ENCODE measurements at places on chromosomes 7 and 10.

DNA sequence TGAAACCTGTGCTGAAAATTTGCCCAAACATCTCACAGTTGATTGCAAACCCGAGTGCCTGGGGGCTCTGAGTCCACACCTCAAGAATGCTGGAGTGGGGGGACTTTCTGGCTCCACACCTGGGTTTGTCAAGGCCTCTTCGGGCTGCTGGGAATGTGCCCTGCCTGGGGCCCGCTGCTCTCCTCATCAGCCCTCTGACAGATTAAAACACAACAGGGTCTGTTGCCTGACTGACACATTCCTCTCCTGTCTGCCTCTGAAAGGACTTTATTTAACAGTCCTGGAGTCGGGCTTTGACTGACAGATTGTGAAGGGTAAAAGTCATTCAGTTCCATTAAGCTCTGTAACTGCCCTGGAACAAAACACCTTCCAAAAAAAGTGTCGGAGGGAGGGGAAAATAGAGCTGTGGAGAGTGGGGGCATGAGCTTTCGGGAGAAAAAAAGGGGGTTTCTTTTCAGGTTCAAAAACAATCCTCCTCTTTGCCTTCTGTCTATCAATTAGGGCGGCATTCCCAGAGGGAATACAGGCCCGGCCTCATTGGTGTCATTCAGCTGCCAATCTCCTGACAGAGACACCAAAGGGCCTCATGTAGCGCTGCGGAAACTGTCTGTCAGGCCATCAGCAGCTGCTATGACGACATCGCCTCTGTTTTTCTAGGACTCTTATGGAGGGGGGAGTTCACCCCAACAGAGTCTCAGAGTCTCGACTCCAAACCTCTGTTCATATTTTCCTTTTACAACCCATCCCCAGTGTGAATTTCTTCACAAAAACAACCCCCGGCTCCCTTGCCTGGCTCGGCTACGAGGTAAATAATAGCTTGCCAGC lies 398.8 kb upstream of the NFE2L3 start:
- no peak for DNase-seq

DNA sequence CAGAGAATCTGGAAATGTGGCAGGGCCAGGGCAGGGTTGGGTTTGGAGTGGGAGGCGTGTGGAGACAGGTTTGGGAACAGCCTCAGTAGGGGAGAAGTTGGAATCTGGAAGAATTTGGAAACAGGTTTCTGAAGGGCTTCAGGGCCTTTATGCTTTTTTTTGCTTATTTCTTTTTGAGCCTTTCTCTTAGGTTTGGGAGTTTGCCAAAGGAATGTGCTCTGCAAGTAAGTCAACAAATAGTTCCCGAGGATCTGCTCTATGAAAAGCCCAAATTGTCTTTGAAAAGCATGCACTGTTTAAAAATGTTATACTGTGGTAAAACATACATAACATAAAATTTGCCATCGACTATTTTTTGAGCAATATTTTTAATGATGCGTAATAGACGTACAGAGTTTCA lies 86.7 kb upstream of the ADRB1 start:
- no peak for DNase-seq

DNA sequence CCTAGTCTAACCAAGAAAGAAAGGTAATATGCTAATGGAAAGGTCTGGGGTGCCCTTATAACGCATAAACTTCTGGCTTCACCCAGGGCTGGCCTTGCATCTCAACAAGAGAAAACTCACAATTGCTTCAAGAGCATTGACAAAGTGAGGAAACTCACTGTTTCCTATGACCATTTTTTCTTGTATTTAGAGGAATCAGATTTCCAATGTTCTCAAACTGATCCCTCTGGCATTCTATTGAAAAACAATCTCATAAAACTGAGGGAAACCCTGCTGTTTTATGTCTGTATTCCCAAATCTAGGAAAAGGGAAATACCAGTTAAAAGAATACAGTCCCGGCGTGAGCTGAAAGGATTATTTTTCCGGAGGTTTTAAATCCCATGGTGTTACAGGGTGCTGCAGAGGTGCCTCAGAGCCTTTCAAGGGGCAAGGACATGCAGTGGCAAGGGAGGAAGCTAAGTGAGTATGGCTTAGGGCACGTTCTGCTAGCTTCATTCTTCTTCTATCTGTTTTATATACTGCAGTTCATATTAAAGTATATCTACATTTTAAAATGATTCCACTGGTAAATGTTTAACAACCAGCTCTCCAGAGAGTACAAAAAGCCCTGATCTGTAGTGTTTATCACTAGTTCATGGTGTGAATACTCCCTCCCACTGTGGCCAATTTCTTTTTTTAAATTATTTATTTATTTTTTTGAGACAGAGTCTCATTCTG lies 68.7 kb downstream of the CAV1 start:
- DNase-seq: no peak

GRCh38 chr10:5443429-5443828 lies 31.1 kb downstream of the NET1 start:
- DNase-seq: no peak

- no peak for DNase-seq
These were observed 366.3 kb upstream of the CHRM2 start for GRCh38 chr7:136502162-136502561.

GRCh38 chr10:80356563-80356988 lies at the start of the genes DYDC1 and DYDC2:
DYDC1 (minus strand) TSS chr10:80356755; CDS start chr10:80352601, 4,154 bp downstream.
DYDC2 (plus strand) TSS chr10:80356781; CDS start chr10:80362444, 5,663 bp downstream.
- DNase-seq: peak; percentile 79

- no peak for DNase-seq
These were observed 41.8 kb downstream of the CPED1 start for GRCh38 chr7:121030308-121030707.

- no peak for DNase-seq
These were observed 185.5 kb downstream of the CAMK1D start for GRCh38 chr10:12534824-12535223.

- DNase-seq: no peak
These were observed 33.4 kb upstream of the PDGFA start for GRCh38 chr7:552868-553635.

DNA sequence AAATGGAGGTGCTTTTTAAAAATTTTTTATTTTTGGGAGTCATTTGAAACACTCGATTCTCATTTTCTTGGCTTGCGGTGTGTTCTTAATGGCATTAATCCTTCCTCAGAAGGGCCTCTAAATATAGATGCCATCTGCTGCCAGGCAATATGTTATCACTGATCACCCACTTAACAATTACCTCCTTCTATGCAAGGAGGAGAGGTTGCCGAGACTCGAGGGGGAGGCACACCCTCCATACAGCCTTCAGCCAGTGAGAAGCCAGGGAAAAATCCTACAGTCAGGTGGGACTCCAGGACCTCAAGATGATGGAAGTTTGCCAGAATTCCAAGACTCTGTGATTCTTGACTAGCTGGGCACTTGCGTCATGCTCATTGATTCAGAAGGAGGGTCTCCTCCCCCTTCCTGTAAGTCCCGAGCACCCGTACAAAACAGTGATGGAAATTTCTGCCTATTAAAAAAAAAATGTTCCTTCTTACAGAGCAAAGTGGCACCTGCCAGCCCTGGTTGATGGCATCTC lies 574.5 kb downstream of the TYW1 start:
- no peak for DNase-seq

Data from NCI-H1092 treated with DMSO at 0.1 percent for 48 hours (cell line).